ENCODE measurements at places on chromosomes 7 and 10. TPM values are rescaled to one million over a fixed set of nuclear protein-coding genes. Genes with fewer than 3 reads are reported as not detected.

The MACC1 gene
- 1.2 TPM for total RNA-seq

The MKI67 gene
- total RNA-seq = 21.6 TPM

The PODXL gene
- 4.6 TPM for total RNA-seq

The SNX13 gene
- total RNA-seq = 43.6 TPM

The KLF14 gene
- total RNA-seq = 0.69 TPM

The SMKR1 gene
- total RNA-seq = 1.4 TPM

The LRCH4 gene
- total RNA-seq = 4.6 TPM

The ARMC3 gene
- not detected for total RNA-seq

The SORCS3 gene
- 0.05 TPM for total RNA-seq

The POLD2 gene
- 172 TPM for total RNA-seq

The MYH16 gene
- not detected for total RNA-seq

The LIPM gene
- total RNA-seq = not detected

The WASHC2A gene
- 30.5 TPM for total RNA-seq

The OPN1SW gene
- not detected for total RNA-seq

The WEE2 gene
- total RNA-seq = not detected

The ABHD11 gene
- total RNA-seq = 27.5 TPM

The SUN3 gene
- 0.45 TPM for total RNA-seq

The TAS2R3 gene
- 0.40 TPM for total RNA-seq

The SEC31B gene
- total RNA-seq = 0.48 TPM

The SRGN gene
- total RNA-seq = 3.9 TPM

The SEMA3E gene
- 6.8 TPM for total RNA-seq

The SYCE1 gene
- total RNA-seq = not detected

The LIPK gene
- not detected for total RNA-seq

The FXYD4 gene
- total RNA-seq = not detected

The EPHB6 gene
- total RNA-seq = 0.59 TPM
